ENCODE measurements at places on chromosomes 5 and 9.

- peak; percentile 49 for DNase-seq
Observed at GRCh38 chr5:39485079-39485478, 60.3 kb upstream of the DAB2 start.

GRCh38 chr9:95409650-95410426 lies 92.3 kb upstream of the FANCC start:
- DNase-seq: peak; percentile 89

DNA sequence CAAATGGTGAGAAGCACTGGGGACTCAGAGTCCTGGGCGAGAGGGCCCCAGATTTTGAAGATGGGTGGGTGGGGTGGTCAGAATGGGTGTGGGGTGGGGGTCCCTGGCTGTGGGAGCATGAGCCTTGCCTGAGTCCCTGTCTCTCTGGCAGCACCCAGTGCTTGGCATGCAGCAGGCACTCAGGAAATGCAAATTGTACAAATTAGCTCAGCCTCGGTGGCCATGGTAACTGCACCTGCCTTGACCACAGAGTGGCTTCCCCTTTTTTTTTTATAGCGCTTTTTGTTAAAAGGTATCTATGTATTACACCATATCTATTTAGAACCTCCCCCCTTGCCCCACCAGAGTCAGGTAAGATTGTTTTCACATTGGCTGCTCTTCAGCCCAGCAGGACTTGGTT lies 19.2 kb upstream of the PITX1 start:
- no peak for DNase-seq

GRCh38 chr9:81182431-81182830 lies 506.9 kb downstream of the TLE1 start:
- no peak for DNase-seq

DNA sequence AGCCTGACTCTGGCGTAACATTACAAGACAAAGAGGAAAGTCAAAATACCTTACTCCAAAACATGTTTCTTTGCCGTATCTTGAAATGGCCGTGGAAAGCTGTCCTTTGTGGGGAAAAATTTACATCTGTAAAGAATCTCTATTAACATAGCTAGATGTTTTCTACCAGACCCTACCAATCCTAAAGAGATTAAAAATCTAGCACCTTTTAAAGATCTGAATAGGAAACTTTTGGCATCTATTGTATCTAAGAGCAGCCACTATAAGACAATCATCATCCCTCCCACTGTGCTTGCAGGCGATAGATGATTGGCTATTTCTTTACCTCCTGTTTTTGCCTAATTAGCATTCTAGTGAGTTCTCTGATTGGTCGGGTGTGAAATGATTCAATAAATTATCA lies 82.5 kb upstream of the SNCAIP start:
- DNase-seq: no peak

- DNase-seq: no peak
Observed at GRCh38 chr5:9362600-9362999, 183.3 kb downstream of the SEMA5A start.

- no peak for DNase-seq
Observed at GRCh38 chr5:113060408-113061025, 83.9 kb downstream of the DCP2 start.

- DNase-seq: no peak
Observed at GRCh38 chr9:125739436-125739835, 7.7 kb upstream of the PBX3 start.

GRCh38 chr5:143338658-143339366 lies 64.7 kb downstream of the NR3C1 start:
- DNase-seq: no peak

DNA sequence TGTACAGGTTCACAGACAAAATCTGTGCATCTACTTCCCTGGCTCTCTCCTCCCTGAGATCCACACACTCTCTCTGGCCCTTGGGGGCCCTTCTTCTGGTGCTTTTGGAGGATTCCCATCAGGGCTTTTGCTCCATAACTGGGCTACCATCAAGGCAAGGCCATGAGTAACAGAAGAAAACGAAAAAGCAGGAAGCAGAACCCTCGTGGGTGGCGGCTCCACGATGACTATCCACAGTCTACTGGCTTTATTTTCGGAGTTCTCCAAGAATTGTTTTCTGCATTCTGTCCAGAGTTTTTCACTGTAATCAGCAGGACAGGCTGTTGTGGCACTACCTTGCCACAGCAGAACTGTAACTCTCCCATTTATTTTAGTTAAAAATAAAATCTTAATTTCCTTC lies 19.9 kb downstream of the PNPLA7 start:
- no peak for DNase-seq

DNA sequence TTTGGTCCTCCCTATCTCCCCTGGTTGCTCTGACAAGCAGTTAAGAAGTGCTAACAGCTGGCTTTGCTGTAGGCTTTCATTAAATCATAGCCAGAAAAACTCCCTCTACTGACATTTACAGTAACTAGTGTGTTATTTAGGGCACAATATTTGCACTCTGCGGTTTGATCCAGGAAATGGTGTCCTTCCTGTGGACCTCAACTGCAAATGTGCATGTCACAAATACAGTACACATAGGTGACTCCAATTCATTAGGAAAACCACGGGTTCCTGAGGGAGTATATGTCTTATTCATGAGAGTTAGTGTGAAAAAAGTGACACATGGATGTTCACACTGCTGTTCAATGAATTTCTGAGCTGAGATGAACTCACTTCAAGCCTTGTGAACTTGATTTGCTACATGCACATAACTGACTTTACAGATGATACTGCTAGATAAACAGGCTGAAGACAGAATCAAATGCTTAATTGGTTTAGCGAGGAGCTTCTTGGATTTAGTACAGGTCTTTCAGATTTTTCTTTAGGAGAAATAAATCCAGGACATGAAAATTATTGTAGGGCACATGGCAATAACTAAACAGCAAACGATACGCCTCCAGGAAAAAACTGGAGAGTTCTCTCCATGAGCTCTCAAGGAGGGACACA lies 281.5 kb downstream of the EFNA5 start:
- DNase-seq: peak; percentile 88

GRCh38 chr5:172849606-172850453 lies 15.8 kb downstream of the ERGIC1 start:
- DNase-seq: no peak

- no peak for DNase-seq
Observed at GRCh38 chr5:142627383-142628217, 58.3 kb downstream of the FGF1 start.

- peak; percentile 51 for DNase-seq
Observed at GRCh38 chr5:180831139-180832093, 28.8 kb upstream of the MGAT1 start.

DNA sequence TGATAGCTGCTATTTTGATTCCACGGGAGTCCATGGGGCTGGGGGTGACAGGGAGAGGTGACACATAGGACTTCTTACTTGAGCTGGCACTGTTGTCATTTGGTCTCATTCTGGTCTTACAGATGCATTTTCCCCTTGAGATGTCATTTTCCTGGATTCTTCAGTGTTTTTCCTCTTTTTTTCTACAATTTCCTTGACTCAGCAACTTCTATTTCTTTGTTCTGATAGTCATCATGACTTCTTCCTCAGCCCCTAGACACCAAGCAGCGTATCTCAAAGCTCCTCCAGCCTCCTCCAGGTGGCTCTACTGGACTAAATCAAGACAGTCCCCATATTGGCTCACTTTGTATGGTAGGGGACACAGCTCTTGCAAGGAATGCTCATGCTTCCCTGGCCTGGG lies 16.5 kb downstream of the LVRN start:
- DNase-seq: no peak

DNA sequence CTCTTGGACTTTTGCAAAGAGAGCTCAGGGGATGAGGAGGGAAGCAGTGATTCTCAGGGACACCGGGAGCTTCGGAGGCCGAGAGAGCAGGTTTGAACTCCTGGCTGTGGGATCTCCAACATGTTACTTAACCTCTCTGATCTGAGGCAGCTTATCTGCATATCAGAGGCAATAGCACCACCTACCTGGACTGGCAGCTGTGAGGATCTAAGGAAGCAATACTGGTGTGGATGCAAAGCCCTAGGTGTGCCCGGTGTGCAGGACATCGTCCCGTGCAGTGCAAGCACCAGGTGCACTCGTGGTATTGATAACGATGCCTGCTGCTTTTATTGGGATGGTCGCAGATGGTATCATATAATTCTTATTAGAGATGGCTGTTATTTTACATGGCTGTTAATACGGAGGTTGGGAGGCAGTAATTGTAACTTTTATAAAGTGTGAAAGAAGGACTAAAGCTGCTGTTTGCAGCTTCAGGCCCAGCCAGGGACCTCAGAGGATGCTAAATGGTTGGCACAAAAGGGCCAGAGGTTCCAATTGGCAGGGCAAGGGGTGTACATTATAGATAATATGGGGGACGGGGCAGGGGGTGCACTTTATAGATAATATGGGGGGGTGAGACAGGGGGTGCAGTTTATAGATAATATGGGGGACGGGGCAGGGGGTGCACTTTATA lies 14.9 kb downstream of the COL5A1 start:
- no peak for DNase-seq

- DNase-seq: no peak
Observed at GRCh38 chr5:138233280-138233679, 20.2 kb upstream of the CDC23 start.

GRCh38 chr5:77258652-77259051 lies 48.2 kb downstream of the PDE8B start:
- DNase-seq: no peak

GRCh38 chr9:69223605-69224004 lies 49.5 kb downstream of the TJP2 start:
- DNase-seq: peak; percentile 68

DNA sequence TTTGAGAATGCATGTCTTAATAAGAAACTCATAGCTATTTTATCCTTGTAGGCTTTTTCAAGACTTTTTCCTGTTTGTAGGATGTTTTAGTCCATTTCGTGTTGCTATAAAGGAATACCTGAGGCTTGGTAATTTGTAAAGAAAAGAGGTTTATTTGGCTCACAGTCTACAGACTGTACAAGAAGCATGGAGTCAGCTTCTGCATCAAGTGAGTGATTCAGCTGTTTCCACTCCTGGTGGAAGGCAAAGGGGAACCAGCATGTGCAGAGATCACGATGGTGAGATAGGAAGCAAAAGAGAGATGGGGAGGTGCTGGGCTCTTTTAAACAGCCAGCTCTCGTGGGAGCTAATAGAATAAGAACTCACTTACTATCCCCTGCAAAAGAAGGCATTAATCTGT lies 177.3 kb downstream of the ALDH1A1 start:
- DNase-seq: no peak

DNA sequence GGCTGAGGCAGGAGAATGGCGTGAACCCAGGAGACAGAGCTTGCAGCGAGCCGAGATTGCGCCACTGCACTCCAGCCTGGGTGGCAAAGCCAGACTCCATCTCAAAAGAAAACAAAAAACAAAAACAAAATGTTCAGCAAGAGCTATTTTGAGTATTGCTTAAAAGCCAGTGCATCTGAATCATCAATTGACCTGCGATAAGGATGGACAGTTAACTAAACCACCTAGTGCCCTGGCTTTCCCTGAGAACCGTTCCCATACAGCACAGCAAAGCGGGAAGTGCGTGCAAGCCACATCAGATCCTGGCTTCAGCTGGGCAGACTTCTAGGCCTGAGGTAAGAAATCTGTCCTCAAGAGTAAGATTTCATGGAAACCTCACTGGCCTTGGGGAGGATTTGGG lies 2.7 kb downstream of the DYNC2I2 start:
- no peak for DNase-seq
